ENCODE measurements at places on chromosomes 5 and 9.
A peak's percentile ranks its signal among the peaks of the same experiment; 100 is the strongest.

DNA sequence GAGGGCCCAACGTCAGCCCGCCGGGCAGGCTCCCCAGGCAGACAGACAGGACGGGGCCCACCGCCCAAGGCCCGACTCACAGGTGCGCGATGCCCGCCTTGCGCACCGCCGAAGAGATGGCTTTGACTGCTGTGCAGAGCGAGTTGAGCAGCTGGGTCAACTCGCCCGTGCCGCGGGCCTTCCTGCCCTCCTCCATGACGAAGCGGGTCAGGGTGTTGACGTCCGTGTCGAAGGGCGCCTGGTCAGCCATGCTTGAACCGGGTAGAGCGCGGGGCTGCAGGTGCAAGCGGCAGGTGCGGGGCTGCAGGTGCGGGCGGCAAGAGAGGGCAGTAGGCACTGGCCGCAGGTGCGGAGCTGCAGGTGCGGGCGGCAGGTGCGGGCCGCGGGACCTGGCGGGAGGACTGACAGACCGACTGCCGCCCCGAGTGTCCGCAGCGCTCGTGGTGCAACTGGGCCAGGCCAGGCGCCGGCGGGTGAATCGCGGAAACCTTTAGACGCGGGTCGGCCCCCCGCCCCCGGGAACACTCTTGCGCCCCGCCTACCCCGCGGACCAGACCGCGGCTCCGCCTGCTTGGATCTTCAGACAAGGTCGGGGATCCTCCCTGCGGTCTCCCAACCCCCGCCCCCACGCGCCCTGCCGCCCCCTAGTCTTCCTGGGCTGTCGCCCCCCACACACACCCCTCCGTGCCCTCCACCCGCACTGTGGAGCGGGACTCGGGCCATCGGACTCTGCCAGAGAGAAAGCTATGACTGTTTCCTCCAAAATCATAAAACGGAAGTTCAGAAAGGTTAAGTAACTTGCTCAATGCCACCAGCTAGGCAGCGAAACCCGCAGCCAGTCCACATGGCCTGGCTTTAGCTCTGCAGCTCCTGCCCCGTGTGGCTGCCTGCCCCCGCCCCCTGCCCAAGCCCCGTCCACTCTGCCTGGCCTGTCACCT, at the start of gene FBP1:
FBP1 (minus strand) TSS at position 458 of the 938 bp plus-strand sequence; CDS start at position 250, 208 bp downstream.
- peaks cover 1% of the 10 kb centered on the region for H3K36me3 ChIP-seq
- H3K27ac ChIP-seq: peak within 1 kb of the TSS; percentile 92
- DNase-seq: no peak
- H3K4me3 ChIP-seq: peak within 1 kb of the TSS; percentile 84
- peaks cover 16% of the 10 kb centered on the region for H3K4me1 ChIP-seq

GRCh38 chr5:11247224-11247623, 486.2 kb upstream of the DAP start:
- H3K4me3 ChIP-seq: no peak overlapping the region
- DNase-seq: no peak
- H3K4me1 ChIP-seq: no peaks in the 10 kb centered on the region
- H3K36me3 ChIP-seq: no peaks in the 10 kb centered on the region
- H3K27ac ChIP-seq: no peak overlapping the region
- no peaks in the 10 kb centered on the region for H3K27me3 ChIP-seq

DNA sequence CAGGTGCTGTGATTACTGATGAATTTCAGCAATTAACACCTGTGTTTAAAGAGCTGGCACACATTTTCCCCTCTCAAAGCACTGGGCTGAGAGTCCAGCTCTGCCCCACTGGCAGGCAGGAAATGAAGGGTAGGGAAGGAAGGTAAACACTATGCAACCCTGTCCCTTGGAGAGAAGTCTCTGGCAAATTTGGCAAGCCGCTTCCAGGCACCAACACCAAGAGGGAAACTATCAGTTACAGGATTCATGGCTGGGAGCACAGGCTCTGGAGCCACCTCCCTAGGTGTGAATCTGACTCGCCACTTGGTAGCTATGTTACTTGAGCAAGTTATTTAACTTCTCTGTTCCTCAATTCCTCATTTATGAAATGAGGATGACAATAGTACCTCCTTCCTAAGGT, 3.3 kb downstream of the ANKS6 start:
- DNase-seq: no peak
- H3K27ac ChIP-seq: no peak overlapping the region
- peaks cover 8% of the 10 kb centered on the region for H3K36me3 ChIP-seq
- no peak overlapping the region for H3K4me3 ChIP-seq
- peaks cover 39% of the 10 kb centered on the region for H3K4me1 ChIP-seq

- no peak overlapping the region for H3K4me3 ChIP-seq
- H3K27me3 ChIP-seq: peaks cover 15% of the 10 kb centered on the region
- H3K27ac ChIP-seq: no peak overlapping the region
- no peaks in the 10 kb centered on the region for H3K36me3 ChIP-seq
- DNase-seq: no peak
- peaks cover 8% of the 10 kb centered on the region for H3K4me1 ChIP-seq
Measured at GRCh38 chr5:78755822-78756429, 107.4 kb upstream of the LHFPL2 start.

- H3K4me1 ChIP-seq: peaks cover 34% of the 10 kb centered on the region
- no peak for DNase-seq
- peaks cover 52% of the 10 kb centered on the region for H3K36me3 ChIP-seq
- no peak overlapping the region for H3K4me3 ChIP-seq
Measured at GRCh38 chr9:130698514-130698913, 4.9 kb downstream of the EXOSC2 start.

- H3K27ac ChIP-seq: no peak overlapping the region
- no peak for DNase-seq
- no peak overlapping the region for H3K4me3 ChIP-seq
- peaks cover 2% of the 10 kb centered on the region for H3K36me3 ChIP-seq
Measured at GRCh38 chr5:59645380-59645779, 248.1 kb downstream of the PDE4D start.

- H3K36me3 ChIP-seq: no peaks in the 10 kb centered on the region
- H3K27me3 ChIP-seq: no peaks in the 10 kb centered on the region
- H3K4me1 ChIP-seq: no peaks in the 10 kb centered on the region
Measured at GRCh38 chr5:8633696-8634095, 764.7 kb downstream of the MTRR start.

DNA sequence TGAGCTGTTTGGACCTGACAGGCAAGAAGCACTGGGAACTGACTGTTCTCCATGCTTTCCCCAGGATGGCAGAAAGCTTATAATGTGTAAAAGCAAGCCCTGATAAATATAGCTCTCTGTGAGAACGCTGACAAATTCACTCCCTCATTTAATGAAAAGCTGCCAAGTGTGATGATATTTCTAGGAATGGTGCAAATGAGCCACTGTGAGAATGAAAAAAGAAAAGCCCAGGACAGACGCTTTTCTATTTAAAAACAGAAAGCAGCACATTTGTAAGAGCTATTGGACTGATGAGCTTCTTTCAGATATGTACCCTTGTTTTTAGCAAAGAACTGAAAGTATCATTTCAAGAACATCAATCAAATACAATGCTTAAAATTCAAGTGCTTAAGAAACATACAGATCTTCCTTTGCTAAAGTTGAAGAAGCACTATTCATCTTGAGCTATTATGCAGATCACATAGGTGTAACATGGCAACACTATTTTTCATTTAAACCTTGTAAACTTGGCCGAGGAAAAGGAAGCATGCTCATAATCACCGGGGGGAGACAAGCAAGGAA, 842.6 kb upstream of the ACO1 start:
- H3K27me3 ChIP-seq: no peaks in the 10 kb centered on the region
- no peaks in the 10 kb centered on the region for H3K36me3 ChIP-seq
- H3K4me3 ChIP-seq: no peak overlapping the region
- H3K27ac ChIP-seq: no peak overlapping the region
- no peak for DNase-seq
- peaks cover 7% of the 10 kb centered on the region for H3K4me1 ChIP-seq

GRCh38 chr9:98074115-98074990, 17.8 kb downstream of the NANS start:
- peak overlapping the region; percentile 31 for H3K4me3 ChIP-seq
- peak overlapping the region; percentile 89 for H3K27ac ChIP-seq
- peak; percentile 45 for DNase-seq
- H3K36me3 ChIP-seq: peaks cover 19% of the 10 kb centered on the region

- no peak overlapping the region for H3K27ac ChIP-seq
- DNase-seq: no peak
- H3K27me3 ChIP-seq: peaks cover 56% of the 10 kb centered on the region
- no peaks in the 10 kb centered on the region for H3K36me3 ChIP-seq
- H3K4me3 ChIP-seq: no peak overlapping the region
- H3K4me1 ChIP-seq: no peaks in the 10 kb centered on the region
Measured at GRCh38 chr9:3968891-3969290, 331.0 kb downstream of the GLIS3 start.

- no peaks in the 10 kb centered on the region for H3K27me3 ChIP-seq
- H3K36me3 ChIP-seq: no peaks in the 10 kb centered on the region
- H3K4me1 ChIP-seq: peaks cover 53% of the 10 kb centered on the region
- H3K4me3 ChIP-seq: peak overlapping the region; percentile 68
Measured at GRCh38 chr9:137705906-137706305, 87.1 kb downstream of the EHMT1 start.

DNA sequence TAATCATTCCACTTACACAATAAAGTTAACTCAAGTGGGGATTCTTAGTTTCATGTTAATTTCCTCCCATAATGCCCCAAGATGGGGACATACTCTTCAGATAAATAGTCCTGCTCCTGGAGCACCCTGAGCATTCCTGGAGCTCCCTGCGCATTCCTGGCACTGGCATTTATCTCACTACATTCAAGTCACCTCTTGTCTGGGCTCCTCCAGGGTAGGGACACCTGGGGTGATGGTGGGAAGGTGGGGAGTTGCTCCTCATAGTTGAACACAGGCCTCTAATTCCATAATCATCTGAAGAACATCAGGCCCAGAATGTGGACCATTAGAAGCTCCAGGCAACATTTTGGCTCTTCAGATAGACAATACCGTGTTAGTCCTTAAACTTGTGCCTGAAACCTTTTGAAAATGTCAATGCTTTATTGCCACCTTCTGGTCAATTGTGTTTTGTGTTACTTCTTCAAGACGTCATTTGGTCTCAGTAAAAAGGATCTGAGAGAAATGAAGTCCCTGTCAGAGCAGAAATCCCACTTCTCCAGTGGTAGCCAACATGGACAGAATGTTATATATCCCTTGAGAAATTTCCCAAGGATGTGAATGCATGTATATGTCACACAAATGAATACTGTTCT, 14.2 kb upstream of the AGGF1 start:
- no peak for DNase-seq
- H3K36me3 ChIP-seq: no peaks in the 10 kb centered on the region
- H3K27me3 ChIP-seq: peaks cover 50% of the 10 kb centered on the region
- H3K4me3 ChIP-seq: no peak overlapping the region

- H3K27me3 ChIP-seq: peaks cover 67% of the 10 kb centered on the region
- no peak overlapping the region for H3K27ac ChIP-seq
- H3K36me3 ChIP-seq: no peaks in the 10 kb centered on the region
- no peak for DNase-seq
- no peak overlapping the region for H3K4me3 ChIP-seq
Measured at GRCh38 chr5:112412346-112412745, 6.7 kb downstream of the EPB41L4A start.

GRCh38 chr5:7638456-7638855, 212.5 kb downstream of the CFAP90 start:
- H3K27me3 ChIP-seq: no peaks in the 10 kb centered on the region
- H3K4me3 ChIP-seq: no peak overlapping the region
- H3K4me1 ChIP-seq: no peaks in the 10 kb centered on the region
- no peak overlapping the region for H3K27ac ChIP-seq
- H3K36me3 ChIP-seq: no peaks in the 10 kb centered on the region

- H3K4me1 ChIP-seq: peaks cover 34% of the 10 kb centered on the region
- no peak for DNase-seq
- no peaks in the 10 kb centered on the region for H3K27me3 ChIP-seq
- peaks cover 26% of the 10 kb centered on the region for H3K36me3 ChIP-seq
Measured at GRCh38 chr9:128125580-128126354, 1.8 kb downstream of the PTGES2 start.

DNA sequence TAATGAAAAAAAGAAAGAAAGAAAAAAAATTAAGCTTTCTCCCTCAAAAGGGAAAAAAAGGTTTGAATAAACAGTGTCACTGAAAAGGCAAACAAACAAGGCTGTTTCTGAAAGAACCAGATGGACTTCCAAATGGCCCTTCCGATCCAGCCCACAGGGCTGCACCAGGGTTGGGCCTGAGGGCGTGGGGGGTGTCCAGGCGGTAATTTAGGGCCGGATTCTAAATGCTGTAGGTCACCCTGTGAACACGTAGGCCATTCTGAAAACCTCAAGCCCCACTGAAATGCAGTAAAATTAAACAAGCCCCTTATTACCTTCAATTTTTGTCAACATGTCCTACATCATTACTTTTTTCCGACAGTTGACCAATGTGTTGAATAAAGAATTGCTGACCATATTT, 132.1 kb downstream of the HSD17B3 start:
- H3K27me3 ChIP-seq: peaks cover 53% of the 10 kb centered on the region
- H3K4me1 ChIP-seq: no peaks in the 10 kb centered on the region
- no peak overlapping the region for H3K4me3 ChIP-seq
- DNase-seq: no peak
- no peak overlapping the region for H3K27ac ChIP-seq

- H3K27me3 ChIP-seq: no peaks in the 10 kb centered on the region
- H3K4me3 ChIP-seq: no peak overlapping the region
- peaks cover 1% of the 10 kb centered on the region for H3K36me3 ChIP-seq
- H3K4me1 ChIP-seq: peaks cover 10% of the 10 kb centered on the region
- no peak for DNase-seq
- no peak overlapping the region for H3K27ac ChIP-seq
Measured at GRCh38 chr5:157721159-157721558, 10.1 kb upstream of the THG1L start.

GRCh38 chr9:79572608-79573411, 1.0 kb downstream of the TLE4 start:
- peak; percentile 48 for DNase-seq
- peaks cover 15% of the 10 kb centered on the region for H3K36me3 ChIP-seq
- peaks cover 46% of the 10 kb centered on the region for H3K4me1 ChIP-seq
- H3K27me3 ChIP-seq: no peaks in the 10 kb centered on the region
- no peak overlapping the region for H3K4me3 ChIP-seq

DNA sequence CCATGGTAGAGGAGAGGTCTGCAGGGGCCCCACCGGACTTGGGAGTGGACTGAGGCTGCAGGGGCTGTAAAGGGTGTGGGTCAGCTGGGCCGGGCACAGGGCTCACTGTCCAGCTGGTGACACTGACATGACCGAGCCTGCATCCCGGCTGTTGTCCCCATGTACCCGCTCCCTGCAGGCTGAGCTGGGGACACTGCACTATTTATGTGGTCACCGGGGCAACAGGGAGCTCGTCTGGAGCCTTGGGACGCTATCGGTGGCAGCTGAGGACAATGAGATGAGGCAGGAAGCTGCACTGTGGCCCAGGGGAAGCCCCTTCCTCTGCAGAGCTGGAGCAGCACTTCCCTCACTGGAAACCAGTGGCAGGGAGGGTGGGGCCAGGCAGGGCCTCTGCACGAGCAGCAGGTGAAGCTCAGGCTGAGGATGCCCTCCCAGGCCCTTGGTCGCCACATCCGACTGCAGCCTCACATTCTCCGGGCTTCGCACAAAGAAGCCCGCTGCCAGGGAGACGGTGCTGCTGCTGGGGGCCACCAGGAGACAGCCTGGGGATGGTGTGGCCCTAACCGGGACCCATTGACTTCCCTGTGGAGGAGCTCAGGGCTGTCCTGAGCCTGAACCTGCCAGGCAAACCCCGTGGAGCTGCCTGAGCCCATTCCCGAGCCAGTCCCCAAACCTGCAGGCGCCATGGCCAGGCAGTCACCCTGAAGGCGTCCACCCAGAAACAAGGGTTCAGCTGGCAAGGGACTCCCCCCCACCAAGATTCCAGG, 26.4 kb downstream of the ZDHHC11B start:
- peaks cover 27% of the 10 kb centered on the region for H3K27me3 ChIP-seq
- H3K27ac ChIP-seq: peak overlapping the region; percentile 92
- peaks cover 13% of the 10 kb centered on the region for H3K36me3 ChIP-seq
- H3K4me3 ChIP-seq: no peak overlapping the region
- H3K4me1 ChIP-seq: peaks cover 24% of the 10 kb centered on the region

All from central memory CD8-positive, alpha-beta T cell (primary cell).